T-helper 9 cell (primary cell): ENCODE measurements at places on chromosomes 5 and 9.

- DNase-seq, result no peak
These were observed 70.8 kb downstream of the PRELID2 start for GRCh38 chr5:145764325-145764724.

DNA sequence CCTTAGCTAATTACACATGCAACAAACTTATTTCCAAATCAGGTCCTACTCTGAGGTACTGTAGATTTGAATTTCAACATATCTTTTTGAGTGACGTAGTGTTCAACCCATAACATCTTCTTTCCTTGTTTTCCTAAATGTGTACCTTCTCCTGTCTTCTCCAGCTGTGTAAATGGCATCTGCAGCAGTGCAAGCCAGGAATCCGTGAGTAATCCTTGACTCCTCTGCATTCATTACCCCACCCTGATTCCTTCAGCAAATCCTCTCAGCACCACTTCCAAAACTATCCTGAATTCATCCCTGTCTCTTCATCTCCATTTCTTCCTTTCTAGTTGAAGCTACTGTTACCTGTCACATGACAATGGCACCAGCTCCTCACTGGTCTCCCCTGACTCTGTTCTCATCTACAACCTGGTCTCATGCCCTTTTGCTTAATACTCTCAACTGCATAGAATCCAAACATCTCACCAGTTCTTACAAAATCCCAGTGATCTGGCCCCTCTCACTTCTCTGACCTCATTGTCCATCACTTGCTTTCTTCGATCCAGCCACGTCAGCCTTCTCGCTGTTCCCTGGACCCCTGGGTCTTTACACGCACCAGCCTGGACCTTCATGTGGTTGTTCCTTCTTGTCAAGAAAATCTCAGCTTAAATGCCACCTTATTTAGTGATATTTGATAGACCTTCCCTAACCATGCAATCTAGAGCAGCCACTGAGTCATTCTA is 14.6 kb upstream of the TRAF1 start:
- DNase-seq, result no peak

- no peak for DNase-seq
These were observed 190.1 kb downstream of the CWC27 start for GRCh38 chr5:64958757-64959391.

DNA sequence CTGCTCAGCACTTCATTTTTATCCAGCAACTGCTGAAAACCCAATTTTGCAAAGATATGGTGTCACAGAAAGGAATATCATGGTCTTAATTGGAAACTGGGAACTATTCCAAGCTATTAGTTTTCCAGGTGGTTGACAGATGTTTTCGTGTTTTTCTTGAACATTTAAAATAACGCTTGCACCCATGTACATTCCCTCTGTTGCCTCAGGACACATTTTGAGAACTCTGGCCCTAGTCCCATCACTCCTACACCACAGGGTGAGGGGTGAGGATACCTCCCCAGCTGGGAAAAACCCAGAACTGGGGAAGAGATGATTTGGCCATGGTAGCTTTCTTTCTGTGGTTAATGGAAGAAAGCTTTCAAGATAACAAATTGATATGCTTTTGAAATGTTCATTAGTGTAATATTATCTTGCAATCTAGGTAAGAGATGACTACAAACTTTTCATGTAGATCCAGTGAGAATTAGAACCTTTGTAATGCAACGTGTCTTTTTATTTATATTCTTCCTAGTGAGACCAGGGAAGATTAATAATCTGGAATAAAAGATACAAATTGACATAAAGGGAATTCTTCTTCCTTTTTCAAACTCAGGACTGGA is 627.0 kb downstream of the RAB3C start:
- no peak for DNase-seq

- DNase-seq, result no peak
These were observed 44.9 kb downstream of the SHB start for GRCh38 chr9:38024036-38024681.

GRCh38 chr5:142432369-142432863 is 107.6 kb upstream of the SPRY4 start:
- DNase-seq, result peak; percentile 16

GRCh38 chr5:127785098-127785927 is 82.1 kb downstream of the CCDC192 start:
- DNase-seq, result no peak

- DNase-seq, result no peak
These were observed 45.1 kb upstream of the DAB2 start for GRCh38 chr5:39469777-39470415.

DNA sequence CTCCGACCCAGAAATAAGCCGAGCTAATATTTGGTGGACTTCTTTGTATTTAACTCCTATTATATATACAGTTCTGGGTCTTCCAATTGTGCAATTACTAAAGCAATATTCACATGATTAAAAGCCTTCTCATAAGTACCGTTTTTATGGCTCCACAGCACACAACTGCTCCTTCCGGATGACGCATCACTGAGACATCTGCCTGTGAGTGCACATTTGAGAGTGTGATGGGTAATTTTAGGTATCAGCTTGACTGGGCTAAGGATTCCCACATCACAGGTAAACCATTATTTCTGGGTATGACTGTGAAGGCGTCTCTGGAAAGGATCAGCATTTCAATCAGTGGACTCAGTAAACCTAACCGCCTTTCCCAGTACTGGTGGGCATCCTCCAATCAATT is 77.5 kb upstream of the SYK start:
- no peak for DNase-seq

DNA sequence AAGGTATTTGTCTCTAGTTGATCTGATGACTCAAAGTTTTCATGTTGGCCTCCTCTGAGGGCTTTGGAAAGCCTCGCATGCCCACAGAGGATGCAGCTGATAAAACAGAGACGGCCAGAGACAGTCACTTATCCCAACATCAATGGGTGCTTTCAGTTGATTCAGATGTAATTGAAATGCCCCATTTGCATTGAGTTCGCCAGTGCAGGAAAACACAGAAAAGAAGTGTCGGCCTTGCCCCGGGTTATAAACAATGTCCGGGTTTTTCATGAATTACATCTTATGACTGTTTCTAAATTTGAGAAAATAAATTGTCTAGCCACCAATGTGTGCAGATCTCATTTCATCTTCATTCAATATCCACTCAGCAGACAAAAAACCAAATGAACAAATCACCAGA is 42.2 kb upstream of the ICE1 start:
- no peak for DNase-seq

- no peak for DNase-seq
These were observed 28.3 kb upstream of the NIPAL4 start for GRCh38 chr5:157431544-157432200.

GRCh38 chr5:434443-435146 is 8.4 kb upstream of the EXOC3 start:
- no peak for DNase-seq

DNA sequence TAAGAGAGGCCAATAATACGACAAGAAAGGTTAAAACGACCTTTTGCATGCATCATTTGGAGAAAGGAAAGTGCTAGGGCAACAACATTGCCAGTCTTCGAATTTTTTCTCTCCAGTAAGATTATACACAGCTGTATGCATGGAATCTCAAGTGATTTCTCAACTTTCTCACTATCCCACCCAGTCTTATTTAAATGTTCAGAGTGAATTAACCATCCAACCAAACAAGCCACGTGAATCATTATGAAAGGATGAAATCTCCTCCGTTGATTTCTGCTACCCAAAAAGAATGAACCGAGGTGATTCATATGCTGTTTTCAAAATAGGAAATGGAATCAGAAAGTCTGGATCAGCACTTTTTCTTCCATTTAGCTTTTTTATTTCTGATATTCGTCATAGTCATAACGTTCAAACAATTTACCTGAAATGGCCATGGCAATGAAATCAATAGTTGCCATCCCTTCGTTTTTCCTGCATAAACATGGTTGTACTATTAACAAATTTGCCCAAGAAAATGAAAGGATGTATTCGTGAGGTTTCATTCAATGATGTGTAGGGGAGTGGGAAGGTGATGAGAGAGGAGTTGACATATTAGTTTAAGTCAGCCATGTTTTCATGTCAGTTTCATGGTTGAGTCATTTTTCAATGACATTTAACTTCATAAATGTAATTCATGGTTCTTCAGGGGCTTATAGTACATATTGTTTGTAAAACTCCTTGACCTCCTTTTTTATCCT is 170.9 kb upstream of the WWC1 start:
- no peak for DNase-seq

- DNase-seq, result no peak
These were observed at the start of gene PCDHGA3 for GRCh38 chr5:141343242-141343952. PCDHGA3 (plus strand) TSS chr5:141343829; CDS start chr5:141344034, 205 bp downstream.

- DNase-seq, result no peak
These were observed 33.3 kb downstream of the DMRT2 start for GRCh38 chr9:1083325-1083913.

DNA sequence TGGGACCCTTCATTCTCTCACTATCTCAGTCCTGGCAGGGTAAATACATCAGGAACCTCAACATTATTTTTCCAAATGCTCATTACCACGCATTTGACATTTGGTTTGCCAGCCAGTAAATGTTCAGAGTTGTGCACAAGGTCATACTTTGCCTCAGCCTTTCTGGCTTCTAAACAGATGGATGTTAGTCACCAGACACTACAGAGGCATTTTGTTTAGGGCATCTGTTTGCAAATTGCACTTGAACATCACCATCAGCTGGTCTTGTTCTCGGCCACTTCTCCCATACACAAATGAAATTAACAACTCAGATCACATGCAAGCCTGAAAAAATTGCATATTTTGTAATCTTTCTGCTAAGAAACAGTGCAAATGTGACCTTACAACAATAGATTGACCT is 75.0 kb upstream of the SLC1A1 start:
- no peak for DNase-seq
